ENCODE measurements at places on chromosomes 16 and 17.

- no peaks in the 10 kb centered on the region for H3K27me3 ChIP-seq
- H3K36me3 ChIP-seq: no peaks in the 10 kb centered on the region
- no peak overlapping the region for H3K4me3 ChIP-seq
- H3K27ac ChIP-seq: no peak overlapping the region
- no peaks in the 10 kb centered on the region for H3K4me1 ChIP-seq
- DNase-seq: no peak
Observed at GRCh38 chr16:7458144-7458543, 125.5 kb downstream of the RBFOX1 start.

DNA sequence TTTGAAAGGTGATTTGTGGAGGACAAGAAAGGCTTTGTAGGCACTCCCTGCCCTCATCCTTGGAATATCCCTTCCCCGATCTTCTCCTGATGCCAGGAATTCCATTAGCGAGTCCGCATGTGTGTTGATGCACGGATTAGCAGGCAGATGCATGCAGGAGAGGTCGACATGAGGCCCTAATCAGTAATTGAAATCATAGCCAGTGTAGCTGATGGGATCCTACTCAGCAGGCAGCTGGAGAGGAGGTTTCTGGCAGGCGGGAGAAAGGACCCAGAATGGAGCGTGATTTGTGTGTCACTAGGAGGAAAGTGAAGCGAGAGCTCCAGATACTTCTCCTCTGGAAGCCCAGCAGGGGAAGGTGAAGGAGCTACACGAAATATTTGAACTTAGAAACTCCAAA is 196.3 kb upstream of the CDH11 start:
- no peak for DNase-seq
- H3K4me3 ChIP-seq: no peak overlapping the region
- H3K27me3 ChIP-seq: no peaks in the 10 kb centered on the region
- no peak overlapping the region for H3K27ac ChIP-seq

DNA sequence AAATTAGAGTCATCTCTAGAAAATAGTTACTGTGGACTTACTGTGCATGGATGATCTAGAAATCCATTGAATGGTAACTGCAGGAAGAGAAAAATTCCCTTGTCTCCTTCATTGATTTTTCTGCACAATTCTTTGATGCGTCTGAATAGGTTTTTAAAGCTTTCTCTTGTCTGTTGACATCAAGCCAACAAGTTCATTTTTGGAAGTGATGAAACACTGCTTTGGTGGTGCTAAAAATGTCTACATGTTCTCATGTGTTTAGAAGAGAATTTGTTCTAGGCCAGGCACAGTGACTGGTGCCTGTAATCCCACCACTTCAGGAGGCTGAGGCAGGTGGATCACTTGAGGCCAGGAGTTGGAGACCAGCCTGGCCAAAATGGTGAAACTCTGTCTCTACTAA is 57.1 kb upstream of the AXIN2 start:
- H3K27ac ChIP-seq: no peak overlapping the region
- H3K4me3 ChIP-seq: no peak overlapping the region
- H3K27me3 ChIP-seq: no peaks in the 10 kb centered on the region
- no peaks in the 10 kb centered on the region for H3K36me3 ChIP-seq
- no peak for DNase-seq
- H3K4me1 ChIP-seq: no peaks in the 10 kb centered on the region

- H3K36me3 ChIP-seq: no peaks in the 10 kb centered on the region
- no peaks in the 10 kb centered on the region for H3K27me3 ChIP-seq
- H3K4me3 ChIP-seq: peak overlapping the region; percentile 64
- H3K4me1 ChIP-seq: no peaks in the 10 kb centered on the region
Observed at GRCh38 chr17:9647014-9647413, 1.7 kb downstream of the USP43 start.

- H3K27ac ChIP-seq: no peak overlapping the region
- no peaks in the 10 kb centered on the region for H3K36me3 ChIP-seq
- DNase-seq: no peak
Observed at GRCh38 chr17:64418506-64419339, 28.1 kb upstream of the PECAM1 start.

- H3K27ac ChIP-seq: no peak overlapping the region
- no peaks in the 10 kb centered on the region for H3K36me3 ChIP-seq
- no peak overlapping the region for H3K4me3 ChIP-seq
- no peak for DNase-seq
Observed at GRCh38 chr17:64983708-64984107, 64.4 kb upstream of the LRRC37A3 start.

DNA sequence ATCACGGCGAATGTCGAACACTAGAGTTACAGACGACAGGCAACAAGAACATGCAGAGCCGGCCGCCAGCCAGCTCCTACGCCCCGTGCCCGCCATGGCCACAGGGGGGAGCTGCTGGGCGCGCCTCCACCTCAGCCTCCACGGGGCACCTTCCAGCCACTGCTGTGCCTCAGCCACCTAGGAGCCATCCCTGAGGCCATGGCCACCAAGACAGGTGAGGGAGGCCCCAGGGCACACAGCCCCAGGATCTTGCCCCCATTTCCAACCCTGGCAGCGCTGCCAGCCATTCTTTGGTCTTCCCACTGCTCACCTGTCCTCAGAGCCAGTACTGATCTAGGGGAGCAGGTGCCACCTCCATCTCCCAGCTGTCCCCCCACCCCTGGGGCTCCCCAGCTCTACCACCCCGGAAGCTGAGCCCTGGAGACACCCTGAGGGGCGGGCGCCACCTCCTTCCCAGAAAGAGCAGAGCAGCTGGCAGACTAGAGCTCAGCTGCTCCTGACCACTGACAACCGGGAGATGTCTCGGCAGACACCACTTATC is 11.8 kb downstream of the GNPTG start:
- DNase-seq: peak; percentile 55
- H3K4me3 ChIP-seq: no peak overlapping the region
- no peak overlapping the region for H3K27ac ChIP-seq
- H3K27me3 ChIP-seq: no peaks in the 10 kb centered on the region

DNA sequence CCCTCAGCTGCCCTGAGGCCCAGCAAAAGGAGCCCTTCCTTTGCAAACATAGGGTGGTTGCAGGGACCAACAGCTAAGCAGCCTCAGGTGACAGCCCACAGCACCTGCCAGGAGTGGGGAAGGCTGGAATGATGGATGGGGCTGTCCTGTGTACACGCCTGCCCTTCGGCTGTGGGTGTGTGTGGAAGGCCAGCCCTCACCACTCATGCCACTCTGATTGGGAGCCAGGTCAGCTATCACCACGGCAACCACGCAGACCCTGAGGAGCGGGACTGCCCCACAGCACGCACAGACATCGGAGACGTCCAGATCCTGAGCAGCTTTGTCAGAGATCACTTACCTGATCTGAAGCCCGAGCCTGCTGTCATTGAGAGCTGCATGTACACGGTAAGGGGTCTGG is 11.9 kb downstream of the PIPOX start:
- DNase-seq: no peak
- H3K27ac ChIP-seq: no peak overlapping the region
- H3K4me1 ChIP-seq: no peaks in the 10 kb centered on the region
- no peaks in the 10 kb centered on the region for H3K36me3 ChIP-seq

- peak overlapping the region; percentile 69 for H3K4me3 ChIP-seq
- no peaks in the 10 kb centered on the region for H3K4me1 ChIP-seq
- no peaks in the 10 kb centered on the region for H3K27me3 ChIP-seq
- H3K36me3 ChIP-seq: no peaks in the 10 kb centered on the region
- peak; percentile 41 for DNase-seq
Observed at GRCh38 chr16:424623-425081, 797 bp upstream of the RAB11FIP3 start.

All from colonic mucosa (tissue), 4 donors.